Peyer's patch (tissue), 4 donors: ENCODE measurements at places on chromosomes 4 and X.
A peak's percentile ranks its signal among the peaks of the same experiment; 100 is the strongest.

- DNase-seq = no peak
Measured at GRCh38 chr4:7831858-7832730, 107.6 kb downstream of the AFAP1 start.

DNA sequence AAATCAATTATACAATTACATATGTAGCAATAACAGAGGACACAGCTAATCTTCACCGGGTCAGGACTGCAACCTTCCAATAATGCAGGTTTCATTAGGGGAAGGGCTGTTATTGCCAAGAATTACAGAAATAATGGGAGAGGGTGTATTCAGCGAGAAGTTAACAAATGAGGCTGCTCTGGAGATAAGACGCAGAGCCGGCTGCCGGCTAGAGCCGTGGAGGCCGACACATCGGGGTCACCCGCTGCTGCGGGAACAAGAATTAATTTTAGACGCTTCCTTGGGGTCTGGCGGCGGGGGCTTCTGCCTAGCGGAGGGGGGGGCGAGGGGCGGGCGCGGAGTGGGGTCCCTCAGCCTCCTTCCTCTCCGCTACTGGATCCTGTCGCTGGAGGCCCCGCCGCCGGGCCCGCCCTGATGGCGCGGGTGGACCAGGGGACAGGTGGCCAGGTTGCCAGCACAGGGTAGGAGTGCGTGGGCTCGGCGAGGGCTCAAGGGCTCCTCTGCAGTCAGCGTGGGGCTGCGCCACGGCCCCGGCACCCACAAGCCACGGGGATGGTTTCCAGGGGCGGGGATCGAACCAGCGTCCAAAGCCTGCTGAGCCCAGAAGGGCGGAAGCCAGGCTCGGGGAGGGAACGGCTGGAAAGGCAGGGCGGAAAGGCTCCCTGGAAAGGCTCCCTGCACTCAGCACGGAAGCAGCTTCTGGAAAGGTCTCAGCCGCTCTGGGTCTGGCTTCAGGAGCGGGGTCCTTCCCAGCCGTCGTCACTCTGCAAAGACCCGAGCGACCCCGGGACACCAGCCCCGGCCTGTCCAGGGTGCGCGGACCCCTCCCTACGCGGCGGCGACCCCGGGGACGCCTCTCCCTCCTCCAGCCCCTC is 113.8 kb upstream of the NKX1-1 start:
- no peak for DNase-seq

- no peak for DNase-seq
Measured at GRCh38 chr4:165461159-165461821, 82.5 kb downstream of the CPE start.

- no peak for DNase-seq
Measured at GRCh38 chr4:39597695-39598381, 40.8 kb downstream of the SMIM14 start.

DNA sequence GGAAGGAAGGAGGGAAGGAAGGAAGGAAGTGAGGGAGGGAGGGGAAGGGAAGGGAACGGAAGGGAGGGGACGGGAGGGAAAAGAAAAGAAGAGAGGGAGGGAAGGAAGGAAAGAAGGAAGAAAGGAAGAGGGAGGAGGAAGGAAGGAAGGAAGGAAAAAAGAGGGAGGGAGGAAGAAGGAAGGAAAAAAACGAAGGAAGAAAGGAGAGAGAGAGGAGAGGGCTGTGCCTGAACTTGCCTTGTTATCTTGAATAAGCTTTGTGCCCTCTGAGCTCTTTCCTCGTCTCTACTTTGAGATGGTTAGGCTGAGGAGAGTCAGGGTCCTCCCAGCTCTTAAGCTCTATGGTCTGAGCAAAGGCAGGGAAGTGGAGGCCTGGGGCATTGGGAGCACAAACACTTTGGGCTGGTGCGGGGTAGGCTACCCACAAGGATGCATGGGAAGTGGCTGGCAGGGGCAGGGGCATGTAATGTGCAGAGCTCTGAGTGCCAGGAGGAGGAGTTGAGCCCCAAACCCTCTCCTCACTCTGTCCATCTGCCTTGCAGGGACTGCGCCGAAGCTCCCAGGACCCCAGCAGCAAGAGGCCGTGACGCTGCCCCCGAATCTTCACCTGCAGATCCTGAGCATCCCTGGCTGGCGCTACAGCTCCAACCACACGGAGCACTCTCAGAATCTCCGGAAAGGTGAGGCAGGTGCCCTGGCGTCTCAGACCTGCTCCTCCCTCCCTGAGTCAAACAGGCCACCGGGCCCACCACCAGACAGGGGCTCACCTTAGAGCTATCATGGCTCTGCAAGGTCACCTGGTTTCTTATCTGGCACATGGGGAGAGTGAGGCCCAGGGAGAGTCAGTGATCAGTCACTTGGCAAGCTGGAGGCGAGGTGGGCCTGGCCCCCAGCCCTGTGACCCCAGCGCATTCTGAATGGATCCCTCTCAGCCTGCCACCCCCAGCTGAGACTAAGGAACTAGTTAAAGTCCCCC is 26.5 kb upstream of the MRFAP1 start:
- DNase-seq = no peak

- no peak for DNase-seq
Measured at GRCh38 chr4:183702492-183702891, 43.4 kb downstream of the TRAPPC11 start.

DNA sequence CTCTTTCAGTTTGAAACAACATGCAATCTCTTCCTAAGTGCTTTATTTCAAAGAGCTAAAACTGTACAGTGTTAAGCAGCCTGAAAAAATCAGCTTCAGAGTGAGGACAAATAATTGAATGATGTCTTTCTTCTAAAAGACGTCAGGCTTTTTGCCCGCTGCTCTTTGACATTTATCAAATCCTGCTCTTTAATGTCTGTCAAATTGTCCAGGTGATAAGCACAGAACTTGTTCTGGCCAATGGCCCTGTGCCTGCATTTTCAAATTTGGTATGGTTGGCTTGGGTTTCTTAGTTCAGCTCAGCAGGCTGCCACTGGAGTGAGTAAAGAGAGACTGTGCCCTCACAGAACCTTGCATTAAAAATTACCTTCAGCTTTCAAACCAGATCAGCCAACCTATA is 712.9 kb upstream of the LCORL start:
- no peak for DNase-seq

DNA sequence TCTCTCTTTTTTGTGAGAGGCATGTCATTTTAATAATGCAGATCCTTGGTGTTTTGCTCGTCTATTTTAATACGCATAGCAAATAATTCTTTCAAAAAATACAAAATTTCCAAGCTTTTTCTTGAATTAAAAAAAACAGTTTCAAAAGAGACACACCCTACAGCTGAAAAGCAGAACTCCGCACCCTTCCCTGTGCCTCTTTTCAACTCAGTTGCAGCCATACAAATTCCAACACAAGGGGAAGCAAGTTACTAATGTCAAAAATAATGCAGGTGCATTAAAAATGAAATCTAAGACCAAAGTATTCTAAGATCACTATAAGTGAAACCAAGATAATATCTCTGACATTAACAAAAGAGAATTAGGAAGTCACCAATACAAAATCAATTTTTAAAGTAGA is 66.6 kb downstream of the NR3C2 start:
- no peak for DNase-seq

GRCh38 chr4:137597752-137598430 is 65.6 kb upstream of the PCDH18 start:
- no peak for DNase-seq

- DNase-seq = no peak
Measured at GRCh38 chr4:110586131-110586850, 36.6 kb downstream of the PITX2 start.

GRCh38 chrX:17405225-17405969 is 30.4 kb downstream of the NHS start:
- no peak for DNase-seq

- DNase-seq = no peak
Measured at GRCh38 chr4:100286636-100287035, 96.4 kb upstream of the DDIT4L start.

GRCh38 chr4:102335616-102336015 is 9.7 kb downstream of the SLC39A8 start:
- no peak for DNase-seq

DNA sequence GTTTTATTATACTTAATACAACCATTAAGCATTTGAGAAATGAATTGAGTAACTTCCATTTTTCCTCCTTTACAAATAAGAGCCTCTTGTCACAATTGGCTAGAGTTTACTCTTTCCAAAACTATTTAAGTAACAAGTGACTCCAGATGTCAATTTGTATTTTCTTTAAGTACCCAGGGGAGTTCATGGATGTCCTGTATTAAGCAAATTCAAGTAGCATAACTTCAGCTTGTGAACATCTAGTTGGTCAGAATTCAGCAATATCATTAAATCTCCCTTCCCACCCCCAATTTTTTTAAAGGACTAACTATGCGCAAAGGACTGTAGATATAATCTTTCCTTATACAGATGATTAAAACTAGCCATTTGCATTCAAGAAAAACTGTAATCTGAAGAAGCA is 1.4 kb upstream of the ADGRL3 start:
- no peak for DNase-seq

DNA sequence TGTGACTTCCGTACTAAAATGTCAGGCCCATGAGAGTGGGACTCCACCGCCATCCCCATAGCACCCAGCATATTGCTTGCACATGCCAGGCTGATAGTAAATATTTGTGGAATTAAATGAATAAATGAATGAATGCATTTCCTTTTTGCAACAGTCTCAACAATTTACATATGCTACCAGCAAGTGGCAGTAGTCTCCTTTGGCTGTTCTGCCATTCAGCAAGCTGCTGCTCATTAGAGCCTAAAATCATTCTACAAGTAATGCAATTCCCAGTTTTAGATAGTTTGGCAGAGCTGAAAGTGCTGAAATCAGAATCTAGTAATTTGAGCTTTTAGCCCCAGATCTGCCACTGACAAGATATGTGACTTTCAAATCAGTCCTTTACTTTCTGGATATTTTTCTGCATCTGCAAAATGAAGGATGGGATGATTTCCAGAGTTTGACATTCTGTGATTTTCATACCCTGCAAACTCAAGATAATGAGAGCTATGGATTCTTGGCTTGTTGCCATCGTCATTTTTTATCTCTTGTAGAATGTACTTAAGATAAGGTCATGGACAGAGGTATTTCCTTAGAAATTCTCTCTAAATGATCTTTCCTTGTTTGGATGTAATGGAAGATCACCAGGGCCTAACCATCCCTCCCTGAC is 35.7 kb upstream of the INTS6L start:
- no peak for DNase-seq

GRCh38 chrX:44432641-44433040 is 89.2 kb upstream of the EFHC2 start:
- no peak for DNase-seq

GRCh38 chr4:75696581-75696980 is 23.4 kb upstream of the G3BP2 start:
- DNase-seq = no peak

- DNase-seq = no peak
Measured at GRCh38 chrX:41522081-41522480, 74.9 kb downstream of the NYX start.

DNA sequence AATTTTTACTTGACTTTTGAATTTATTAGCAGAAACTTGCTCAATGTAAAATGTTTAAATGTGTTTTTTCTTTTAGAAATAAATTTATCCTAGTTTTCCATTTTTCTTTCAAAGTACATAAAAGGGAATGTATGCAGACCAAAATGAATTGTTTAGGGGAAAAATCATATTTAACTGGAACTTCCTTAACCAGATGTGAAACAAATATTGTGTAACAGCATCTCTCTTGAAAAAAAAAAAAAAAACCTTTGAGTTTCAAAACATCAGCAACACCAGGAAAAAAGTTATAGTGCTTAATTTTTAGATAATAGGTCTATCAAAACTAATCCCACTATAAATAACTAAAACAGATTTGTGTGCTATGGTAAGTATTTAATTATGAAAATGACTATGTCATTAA is 14.5 kb upstream of the CCNA2 start:
- DNase-seq = no peak

DNA sequence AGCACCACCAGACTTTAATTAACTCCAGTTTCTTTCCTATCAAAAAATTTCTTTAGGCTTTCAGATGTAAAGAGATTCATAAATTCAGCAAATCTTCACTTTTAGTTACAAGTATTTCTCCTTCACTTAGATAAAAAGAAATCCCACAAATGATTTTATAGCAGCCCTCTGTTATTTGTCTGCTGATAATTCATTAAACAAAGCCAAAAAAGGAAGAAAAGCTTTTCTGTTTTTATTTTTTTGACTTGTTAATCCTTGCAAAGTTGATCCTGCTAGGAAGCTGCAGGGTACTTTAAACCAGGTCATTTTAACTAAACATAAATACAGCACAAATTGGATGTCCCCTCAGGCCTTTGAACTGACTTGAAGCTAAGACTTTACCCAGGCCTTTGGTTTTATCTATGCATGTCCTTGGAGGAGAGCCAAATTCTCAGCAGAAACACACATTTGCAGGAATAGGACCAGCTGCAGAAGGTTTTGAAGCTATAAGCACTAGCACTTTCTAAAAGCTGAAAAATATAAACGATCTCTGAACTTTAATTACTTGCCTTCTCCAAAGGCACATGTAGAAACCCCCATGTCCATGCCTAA is 57.5 kb downstream of the PCDH18 start:
- no peak for DNase-seq

DNA sequence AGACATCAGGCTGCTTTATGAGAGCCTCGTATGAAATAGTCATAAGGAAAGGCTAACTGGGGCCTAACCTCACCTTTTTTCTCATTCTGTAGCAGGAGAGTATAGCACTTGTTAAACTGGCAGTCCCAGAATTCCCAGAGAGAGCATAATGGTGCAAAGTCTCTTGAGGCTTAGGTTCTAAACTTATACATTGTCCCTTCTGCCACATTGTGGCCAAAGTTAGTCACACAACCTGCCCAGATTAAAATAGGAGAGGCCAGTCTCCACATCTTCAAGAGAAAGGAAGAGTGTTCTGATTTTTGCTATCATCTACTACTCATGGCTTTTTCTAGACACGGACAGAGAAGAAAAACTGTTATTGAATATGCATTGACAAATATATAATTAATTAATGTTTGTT is 1588.9 kb upstream of the PCDH7 start:
- DNase-seq = no peak

- no peak for DNase-seq
Measured at GRCh38 chrX:110167952-110168451, 149.9 kb downstream of the AMMECR1 start.

DNA sequence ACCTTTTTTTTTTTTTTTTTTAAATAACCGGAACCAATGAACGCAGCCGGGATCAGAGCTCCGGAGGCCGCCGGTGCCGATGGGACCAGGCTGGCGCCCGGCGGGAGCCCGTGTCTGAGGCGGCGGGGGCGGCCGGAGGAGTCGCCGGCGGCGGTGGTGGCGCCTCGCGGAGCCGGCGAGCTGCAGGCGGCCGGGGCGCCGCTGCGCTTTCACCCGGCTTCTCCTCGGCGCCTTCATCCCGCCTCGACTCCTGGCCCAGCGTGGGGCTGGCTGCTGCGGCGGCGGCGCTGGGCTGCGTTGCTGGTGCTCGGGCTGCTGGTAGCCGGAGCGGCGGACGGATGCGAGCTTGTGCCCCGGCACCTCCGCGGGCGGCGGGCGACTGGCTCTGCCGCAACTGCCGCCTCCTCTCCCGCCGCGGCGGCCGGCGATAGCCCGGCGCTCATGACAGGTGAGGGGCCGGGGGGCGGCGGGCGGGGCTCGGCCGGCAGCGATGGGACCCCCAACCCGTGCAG is 337 bp downstream of the STIM2 start:
- peak; percentile 73 for DNase-seq

- DNase-seq = no peak
Measured at GRCh38 chr4:13640149-13640940, 12.8 kb upstream of the BOD1L1 start.

- DNase-seq = no peak
Measured at GRCh38 chrX:103779141-103779789, 2.6 kb downstream of the PLP1 start.

GRCh38 chrX:103431316-103431715 is 55.0 kb downstream of the BEX3 start:
- no peak for DNase-seq

GRCh38 chrX:96906741-96907140 is 23.0 kb downstream of the RPA4 start:
- DNase-seq = no peak
